ENCODE measurements at places on chromosomes 1 and 21.

GRCh38 chr1:204359131-204359473 lies 627 bp downstream of the PLEKHA6 start:
- DNase-seq: no peak

DNA sequence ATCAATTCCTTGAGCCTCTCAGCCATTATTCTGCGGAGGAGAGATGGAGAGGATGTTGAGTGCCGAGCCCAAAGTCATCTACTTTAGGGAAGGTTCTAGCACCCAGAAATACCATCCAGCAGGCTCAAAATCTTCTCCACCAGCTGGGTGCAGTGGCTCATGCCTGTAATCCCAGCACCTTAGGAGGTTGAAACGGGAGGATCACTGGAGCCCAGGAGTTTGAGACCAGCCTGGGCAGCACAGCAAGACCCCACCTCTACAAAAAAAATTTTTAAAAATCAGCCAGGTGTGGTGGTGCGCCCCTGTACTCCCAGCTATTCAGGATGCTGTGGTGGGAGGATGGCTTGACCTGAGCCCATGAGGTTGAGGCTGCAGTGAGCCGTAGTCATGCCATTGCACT lies 39.5 kb upstream of the CAPZB start:
- DNase-seq: no peak

- no peak for DNase-seq
These were observed 5.1 kb upstream of the C1orf162 start for GRCh38 chr1:111468717-111469100.

- DNase-seq: no peak
These were observed 148.0 kb downstream of the TSEN15 start for GRCh38 chr1:184199438-184200085.

GRCh38 chr1:13550663-13551062 lies 33.0 kb upstream of the PDPN start:
- DNase-seq: no peak

GRCh38 chr1:32818804-32819541 lies 1.5 kb downstream of the S100PBP start:
- DNase-seq: peak; percentile 22

GRCh38 chr1:235434001-235434400 lies 66.8 kb downstream of the TBCE start:
- DNase-seq: no peak

- DNase-seq: no peak
These were observed 113.1 kb upstream of the ESRRG start for GRCh38 chr1:216836316-216836715.

- peak; percentile 71 for DNase-seq
These were observed 1.7 kb downstream of the BEST4 start for GRCh38 chr1:44786138-44786840.

Data from central memory CD8-positive, alpha-beta T cell (primary cell).